EL (cell line): ENCODE measurements at places on chromosomes 1 and 21.

- peak; percentile 27 for DNase-seq
Measured at GRCh38 chr1:162755306-162755705, 35.2 kb upstream of the HSD17B7 start.

- DNase-seq, result peak; percentile 95
Measured at GRCh38 chr1:232110281-232111090, 483.9 kb downstream of the DISC1 start.

DNA sequence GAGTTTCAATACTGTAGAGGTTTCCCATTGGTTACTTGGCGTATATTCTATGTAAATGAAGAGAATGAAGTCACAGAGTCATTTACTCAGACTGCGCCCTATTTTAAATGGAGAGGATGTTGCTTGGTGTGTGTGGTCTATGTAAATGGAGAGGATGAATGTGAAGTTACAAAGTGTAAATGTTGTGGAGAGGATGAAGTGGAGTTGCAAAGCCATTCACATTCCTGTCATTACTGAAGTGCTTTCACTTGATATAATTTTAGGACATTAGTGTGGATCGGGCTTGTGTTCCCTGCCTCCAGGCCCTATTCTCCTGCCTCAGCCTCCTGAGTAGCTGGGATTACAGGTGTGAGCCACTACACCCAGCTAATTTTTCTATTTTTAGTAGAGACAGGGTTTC is 99.4 kb upstream of the CACYBP start:
- DNase-seq, result no peak

DNA sequence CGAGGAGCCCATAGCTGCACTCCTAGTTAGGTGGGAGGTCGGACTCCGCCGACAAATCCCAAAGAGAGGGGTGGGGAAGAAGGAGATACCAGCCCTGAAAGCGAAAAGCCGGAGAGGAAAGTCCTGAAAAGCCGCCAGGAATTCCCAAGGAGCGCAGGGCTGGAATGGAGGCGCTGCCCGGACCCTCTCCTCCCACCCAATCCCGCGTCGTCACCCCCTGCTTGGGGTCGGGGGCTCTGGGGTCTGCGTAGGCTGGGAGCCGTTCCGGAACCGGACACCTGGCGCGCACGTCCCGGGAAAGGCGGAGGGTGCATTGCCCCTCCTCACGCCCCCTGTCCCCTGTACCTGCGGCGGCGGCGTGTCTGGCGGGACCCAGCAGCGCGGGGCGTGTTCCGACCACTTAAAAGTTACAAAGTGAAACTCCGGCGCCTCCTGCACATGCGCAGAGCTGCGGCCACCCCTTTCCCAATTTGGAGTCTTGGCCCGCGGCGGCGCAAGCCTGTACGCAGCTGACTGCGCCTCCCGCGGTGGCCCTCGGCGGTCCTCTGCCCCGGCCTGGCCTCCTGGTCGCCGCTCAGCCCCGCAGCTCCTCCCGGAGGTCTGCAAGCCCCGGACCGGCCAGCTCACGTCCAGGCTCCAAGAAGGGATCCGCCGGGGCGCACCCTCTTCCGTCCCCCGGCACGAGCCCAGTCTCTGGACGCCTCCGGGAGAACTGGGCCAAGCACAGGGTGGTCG is at the start of gene TMEM63A:
Gene TMEM63A, minus strand, starts transcription at position 422 of the 735 bp plus-strand sequence. CDS start 4,800 bp downstream, outside the sequence.
- DNase-seq, result peak; percentile 86

GRCh38 chr1:114062477-114063099 is 83.3 kb downstream of the OLFML3 start:
- DNase-seq, result no peak

DNA sequence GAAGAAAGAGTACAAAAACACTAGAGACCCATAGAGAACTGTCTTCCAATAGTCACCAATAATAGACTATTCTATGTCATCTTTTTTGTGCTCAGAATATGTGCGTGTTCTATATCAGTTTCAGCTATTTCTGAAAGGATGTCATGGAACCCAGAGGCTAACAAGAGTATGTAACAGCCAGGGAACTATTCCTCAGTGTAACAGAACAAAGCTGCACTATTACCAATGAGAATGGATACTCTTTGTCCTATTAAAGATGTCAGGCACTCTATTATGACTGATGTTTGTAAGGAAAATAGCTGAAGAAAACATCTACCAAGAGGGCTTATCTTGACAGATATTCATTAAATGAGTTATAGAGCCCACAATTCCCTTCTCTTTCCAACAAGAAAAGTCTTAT is 8.6 kb upstream of the LRRC8C start:
- DNase-seq, result no peak

- DNase-seq, result peak; percentile 42
Measured at GRCh38 chr1:209208648-209209047, 374.9 kb upstream of the CAMK1G start.

GRCh38 chr1:10473145-10473765 is 926 bp upstream of the DFFA start:
- DNase-seq, result no peak

GRCh38 chr1:241679961-241680360 is 27.9 kb downstream of the WDR64 start:
- no peak for DNase-seq

- peak; percentile 95 for DNase-seq
Measured at GRCh38 chr1:40944326-40944725, 35.2 kb upstream of the CTPS1 start.

DNA sequence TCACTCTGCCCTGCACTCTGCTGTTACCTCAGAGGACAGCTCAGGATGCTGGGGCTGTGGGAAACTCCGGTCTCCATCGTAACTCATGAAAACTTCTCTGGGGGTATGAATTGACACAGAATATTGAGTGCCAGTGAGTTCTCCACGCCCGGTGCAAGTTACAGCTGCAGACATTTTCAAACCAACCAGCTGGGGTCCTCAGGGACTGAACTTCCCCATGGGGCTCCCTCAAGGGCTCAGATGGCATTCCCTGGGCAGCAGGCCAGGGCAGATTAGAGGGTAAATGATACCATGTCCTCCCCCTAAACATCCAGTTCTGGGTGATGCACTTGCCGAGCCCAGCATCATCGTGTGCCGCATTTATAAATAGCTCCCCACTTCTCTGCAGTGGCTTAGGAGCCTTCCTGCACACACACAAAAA is 27.8 kb upstream of the CCSAP start:
- DNase-seq, result no peak
